Occipital lobe (tissue), 3 donors: ENCODE measurements at places on chromosomes 4 and X. TPM values are rescaled to one million over a fixed set of nuclear protein-coding genes. Genes with fewer than 3 reads are reported as not detected.

TXK gene
- total RNA-seq, result 3.1 TPM

CLDN22 gene
- total RNA-seq, result not detected

DNA sequence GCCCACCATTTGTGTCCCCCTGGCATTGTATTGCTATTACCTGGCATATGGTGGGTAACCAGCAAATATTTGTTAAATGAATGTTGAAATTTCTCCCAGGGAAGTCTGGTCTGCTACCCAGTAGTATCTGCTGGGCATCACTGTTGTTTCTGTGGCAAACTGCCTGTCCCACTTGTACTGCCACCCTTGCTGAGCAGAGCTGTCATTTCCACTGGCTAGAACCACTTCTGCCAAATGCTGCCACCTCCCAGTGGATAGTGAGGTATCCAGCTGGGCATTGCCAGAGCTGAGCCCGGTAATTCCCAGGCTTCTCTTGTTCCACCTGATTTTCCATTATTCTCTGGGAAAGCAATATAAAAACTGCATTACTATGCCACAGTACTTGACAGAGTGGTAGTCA is 186.7 kb upstream of the NOCT start:
- no peak for DNase-seq

- DNase-seq, result no peak
Observed at GRCh38 chr4:101277671-101278070, 69.7 kb downstream of the PPP3CA start.

GRCh38 chrX:45824471-45824870 is 623.8 kb upstream of the DIPK2B start:
- no peak for DNase-seq

DNA sequence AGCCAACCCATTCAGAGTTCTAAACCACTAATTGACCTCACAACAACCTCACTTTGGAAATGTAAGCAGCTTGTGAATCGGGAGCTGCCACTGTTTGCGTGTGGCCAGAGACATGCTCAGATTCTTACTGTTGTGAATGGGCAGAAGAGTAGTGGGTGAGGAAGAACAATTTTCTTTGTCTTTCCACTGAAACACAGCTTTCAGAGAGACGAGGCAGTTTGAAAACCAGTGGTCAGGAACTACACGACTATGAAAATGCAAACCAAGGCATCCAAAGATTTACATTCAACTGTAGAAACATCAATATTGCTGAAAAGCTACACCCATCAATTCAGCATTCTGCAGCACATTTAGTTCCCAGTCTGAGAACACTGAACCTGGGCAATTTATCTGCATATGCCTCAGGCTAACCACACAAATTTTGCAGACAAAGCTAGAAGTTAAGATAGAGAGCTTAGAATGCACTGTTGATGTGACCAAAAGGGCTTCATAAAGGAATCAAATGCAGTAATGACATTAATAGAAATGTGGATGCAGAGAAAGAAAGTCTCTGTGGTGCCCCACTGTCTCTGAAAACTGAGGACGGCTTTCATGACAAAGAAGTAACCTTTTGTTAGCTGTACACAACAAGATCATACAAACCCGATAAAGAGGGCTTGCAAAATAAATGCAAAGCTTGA is 134.3 kb downstream of the APBB2 start:
- no peak for DNase-seq

PABPC4L gene
- 1.2 TPM for total RNA-seq

DNA sequence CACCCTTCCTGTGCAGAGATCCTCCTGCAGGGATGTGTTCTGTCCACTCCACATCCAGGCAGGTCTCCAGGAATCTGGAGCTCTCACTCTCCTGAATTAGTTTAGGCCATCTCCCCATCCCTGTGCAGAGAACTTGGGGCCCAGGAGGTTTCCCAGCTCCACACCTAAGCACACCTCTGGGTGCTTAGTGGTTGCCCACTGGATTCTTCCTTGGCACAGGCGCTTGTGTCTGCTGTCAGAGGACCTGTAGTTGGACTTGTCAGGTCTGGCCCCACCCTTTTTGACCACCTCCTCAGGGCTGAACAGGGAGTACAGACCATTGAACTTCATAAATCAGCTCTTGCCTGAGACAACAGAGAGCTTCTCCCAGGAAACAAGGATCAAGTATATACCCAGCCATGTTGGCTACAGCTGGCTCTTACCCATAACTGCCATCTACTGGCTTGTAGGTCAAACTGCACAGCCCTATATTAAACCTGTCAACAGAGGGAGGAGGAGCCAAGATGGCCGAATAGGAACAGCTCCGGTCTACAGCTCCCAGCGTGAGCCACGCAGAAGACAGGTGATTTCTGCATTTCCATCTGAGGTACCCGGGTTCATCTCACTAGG is 275.5 kb downstream of the PPARGC1A start:
- no peak for DNase-seq

DNA sequence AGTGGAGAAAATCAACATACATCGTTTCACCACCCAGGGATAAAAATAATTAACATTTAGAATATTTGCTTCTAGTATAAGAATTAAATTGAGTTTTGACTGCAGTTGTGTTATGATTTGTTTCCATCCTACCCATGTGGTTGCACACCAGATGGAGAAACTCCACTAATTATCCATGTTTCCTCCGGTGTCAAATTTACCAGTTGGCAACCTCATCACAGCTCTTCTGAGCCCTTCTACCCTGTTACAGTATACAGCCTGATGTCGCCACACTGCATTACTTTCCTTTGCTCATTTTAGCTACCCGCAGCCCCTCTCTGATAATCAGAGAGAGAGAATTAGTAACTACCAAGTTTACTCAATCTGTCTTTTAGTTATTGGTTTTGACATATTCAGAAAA is 411.2 kb downstream of the DTHD1 start:
- DNase-seq, result no peak

CXCL11 gene
- total RNA-seq, result not detected

NEIL3 gene
- 3.7 TPM for total RNA-seq

GRCh38 chr4:53127365-53127764 is 238.5 kb downstream of the SCFD2 start:
- DNase-seq, result no peak

PSMD10 gene
- total RNA-seq, result 78.8 TPM

CSAG3 gene
- total RNA-seq, result not detected

DNA sequence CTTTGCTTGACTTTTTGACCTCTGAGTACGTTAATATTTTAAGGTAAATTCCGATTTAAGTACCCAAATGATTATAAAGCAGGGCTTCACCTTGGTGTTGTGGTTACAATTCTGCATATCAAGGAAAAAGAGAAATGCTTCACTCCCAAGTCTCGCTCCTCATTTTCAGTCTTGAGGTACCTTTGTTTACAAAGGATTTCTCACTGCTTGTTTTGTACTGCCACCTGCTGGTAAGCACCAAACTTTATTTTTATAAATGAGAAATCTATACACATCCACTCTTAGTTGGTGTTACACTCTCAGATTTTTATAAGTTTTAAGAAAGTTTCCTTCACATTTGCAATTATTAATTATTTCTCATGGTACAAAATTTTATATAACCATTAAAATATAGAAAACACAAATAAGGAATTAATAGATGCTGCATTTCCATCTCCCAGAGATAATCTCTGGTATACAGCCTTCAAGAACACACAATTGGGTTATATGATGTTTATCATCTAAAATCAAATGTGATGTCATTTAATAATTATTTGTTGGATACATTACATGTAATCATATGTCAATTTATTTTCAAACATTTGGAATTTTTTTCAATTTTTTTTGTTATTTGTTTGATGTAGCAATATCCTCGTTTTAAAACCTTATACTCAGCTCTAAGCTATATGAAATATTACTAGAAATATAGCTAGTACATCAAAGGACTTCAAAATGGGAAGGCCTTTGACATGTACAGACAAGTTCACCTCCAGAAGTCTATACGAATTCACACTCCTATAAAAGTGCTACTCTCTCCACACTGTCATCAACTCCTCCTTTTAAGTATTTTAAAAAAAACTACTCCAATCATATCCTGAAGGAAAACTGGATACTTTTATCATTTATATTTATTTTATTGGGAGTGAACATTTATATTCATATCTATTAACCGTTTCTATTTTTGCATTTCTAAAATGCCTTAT is 179.9 kb downstream of the KCNIP4 start:
- no peak for DNase-seq

DNA sequence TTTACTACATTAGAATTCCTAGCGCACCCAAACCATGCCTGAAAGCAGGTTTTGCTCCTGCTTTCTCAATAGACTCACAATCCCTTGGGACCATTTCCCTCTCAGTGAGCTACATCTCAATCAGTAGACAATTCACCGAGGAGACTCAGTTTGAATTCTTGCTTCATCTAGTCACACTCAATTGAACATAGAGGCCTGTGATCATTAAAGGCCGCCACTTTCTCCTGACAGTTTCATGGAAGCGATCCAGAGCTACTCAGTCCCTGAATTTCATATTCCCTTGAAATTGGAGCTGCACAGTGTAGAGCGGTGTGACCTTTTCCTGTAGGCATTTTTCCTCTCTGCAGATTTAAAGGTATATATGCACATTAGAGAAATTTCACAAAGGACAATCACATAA is 193.9 kb upstream of the SPOCK3 start:
- no peak for DNase-seq

- DNase-seq, result no peak
Observed at GRCh38 chr4:171031338-171031737, 781.9 kb upstream of the GALNTL6 start.

PPA2 gene
- 72.7 TPM for total RNA-seq

PLP1 gene
- 9.4 TPM for total RNA-seq

DUSP9 gene
- 1.7 TPM for total RNA-seq

DNA sequence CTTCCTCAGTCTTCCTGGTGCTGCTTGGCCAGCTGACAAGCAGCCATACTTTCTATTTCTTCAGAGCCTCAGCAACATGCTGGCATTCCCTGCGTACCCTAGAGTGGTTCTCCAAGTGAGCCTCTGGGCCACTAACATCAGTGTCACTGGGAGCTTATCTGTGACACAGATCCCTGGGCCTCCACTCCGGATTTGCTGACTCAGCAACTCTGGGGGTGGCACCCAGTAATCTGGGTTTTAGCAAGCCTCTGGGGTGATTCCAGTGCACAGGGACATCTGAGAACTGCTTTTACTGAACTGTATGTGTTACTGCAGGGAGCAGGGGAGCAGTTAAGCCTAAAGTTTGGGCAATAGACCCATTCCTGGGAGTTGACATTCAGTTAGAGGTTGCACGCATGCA is 28.2 kb upstream of the HMGB3 start:
- no peak for DNase-seq

GRCh38 chrX:13463608-13464007 is 105.8 kb upstream of the EGFL6 start:
- DNase-seq, result no peak

SPATA18 gene
- 1.2 TPM for total RNA-seq

GRCh38 chr4:1330761-1331590 is 16.0 kb upstream of the UVSSA start:
- DNase-seq, result no peak

DNA sequence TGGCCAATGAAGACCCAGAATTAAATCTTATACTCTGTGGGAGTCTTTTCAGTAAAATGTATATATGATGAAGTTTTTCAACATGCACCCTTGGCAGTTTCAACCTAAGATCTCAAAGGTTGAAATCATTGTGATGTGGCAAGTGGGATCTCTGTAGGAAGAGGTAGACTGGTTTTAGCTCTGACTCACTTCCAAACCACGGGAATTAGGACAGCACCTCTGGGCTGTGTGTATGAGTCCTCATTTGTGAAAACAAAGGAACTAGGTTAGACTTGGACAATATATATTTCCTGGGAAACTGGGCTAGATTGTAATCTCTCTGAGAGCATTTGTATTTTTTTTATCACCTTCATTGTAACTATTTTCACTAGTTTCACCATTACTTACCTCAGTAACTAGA is 333.0 kb downstream of the ADGRL3 start:
- no peak for DNase-seq

PCDH18 gene
- total RNA-seq, result 26.0 TPM

ERAS gene
- not detected for total RNA-seq

DNA sequence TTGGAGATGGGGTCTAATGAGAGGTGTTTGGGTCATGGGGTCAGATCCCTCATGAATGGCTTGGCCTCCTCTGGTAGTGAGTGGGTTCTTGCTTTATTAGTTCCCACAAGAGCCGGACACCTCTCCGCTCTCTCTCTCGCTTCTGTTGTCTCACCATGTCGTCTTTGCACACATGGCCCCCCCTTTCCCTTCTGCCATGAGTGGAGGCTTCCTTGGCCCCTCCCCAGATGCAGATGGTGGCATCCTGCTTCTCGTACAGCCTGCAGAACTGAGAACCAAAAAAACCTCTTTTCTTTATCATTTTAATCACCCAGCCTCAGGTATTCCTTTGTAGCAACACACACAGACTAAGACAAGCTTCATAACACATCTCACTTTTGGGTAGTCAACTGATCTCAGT is 49.6 kb upstream of the SPRY1 start:
- no peak for DNase-seq

DNA sequence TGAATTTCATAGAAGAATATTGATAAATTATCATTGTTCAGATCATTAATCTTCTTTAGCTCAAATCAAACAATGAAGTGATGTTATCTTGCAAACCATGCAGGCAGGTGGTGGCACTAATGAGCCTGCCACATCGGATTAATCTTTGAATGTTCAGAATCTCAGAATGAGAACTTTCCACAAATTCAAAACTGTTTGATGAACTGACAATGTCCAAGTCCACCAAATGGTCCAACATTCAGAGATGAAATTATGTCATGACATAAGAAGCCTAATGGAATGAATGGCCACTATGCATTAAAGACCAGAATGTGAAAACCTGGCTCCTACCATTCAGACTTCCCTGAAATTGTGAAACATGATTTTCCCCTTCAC is 67.5 kb downstream of the SORBS2 start:
- DNase-seq, result no peak

RHOXF1 gene
- not detected for total RNA-seq

GRCh38 chr4:83417566-83417965 is 38.1 kb downstream of the HELQ start:
- no peak for DNase-seq

GLRA2 gene
- total RNA-seq, result 136 TPM
